ENCODE measurements at places on chromosomes 12 and 14. TPM values are rescaled to one million over a fixed set of nuclear protein-coding genes. Genes with fewer than 3 reads are reported as not detected.

The LRR1 gene
- 22.7 TPM for total RNA-seq

The CMA1 gene
- total RNA-seq, result not detected

The SPATA7 gene
- total RNA-seq, result 4.5 TPM

The MGP gene
- total RNA-seq, result 9.3 TPM

The TMPRSS12 gene
- not detected for total RNA-seq

The SNRPF gene
- 36.5 TPM for total RNA-seq

The SLC39A5 gene
- not detected for total RNA-seq

The PAX9 gene
- total RNA-seq, result 0.12 TPM

The ENDOU gene
- total RNA-seq, result not detected

The LRRC10 gene
- not detected for total RNA-seq

The FAM181A gene
- total RNA-seq, result not detected

The TEX52 gene
- total RNA-seq, result not detected

The PRICKLE1 gene
- total RNA-seq, result 22.2 TPM

The LBHD2 gene
- not detected for total RNA-seq

The ESPL1 gene
- 40.1 TPM for total RNA-seq

The KLRC1 gene
- total RNA-seq, result not detected

Data from epithelial cell of proximal tubule (primary cell).